Activated CD4-positive, CD25-positive, alpha-beta regulatory T cell treated with anti-CD3 and anti-CD28 coated beads, Interleukin-2, amount 50 U/mL, for 16 hours (primary cell): ENCODE measurements at places on chromosomes 4 and X.

DNA sequence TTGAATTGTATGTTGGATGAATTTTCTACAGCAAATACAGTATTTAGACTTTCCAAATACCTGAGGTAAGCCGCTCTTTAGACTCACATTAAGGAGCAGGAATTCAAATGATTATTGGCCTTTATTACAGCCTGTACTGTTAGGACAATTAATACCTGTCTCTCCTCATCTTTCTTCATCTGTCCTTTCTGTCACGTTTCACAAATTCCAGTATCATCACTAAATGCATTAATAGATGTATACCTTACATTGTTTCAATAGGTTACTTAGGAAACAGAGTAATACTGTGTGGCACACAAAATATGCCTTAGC lies 1.2 kb downstream of the FAM241A start:
- no peak for DNase-seq

DNA sequence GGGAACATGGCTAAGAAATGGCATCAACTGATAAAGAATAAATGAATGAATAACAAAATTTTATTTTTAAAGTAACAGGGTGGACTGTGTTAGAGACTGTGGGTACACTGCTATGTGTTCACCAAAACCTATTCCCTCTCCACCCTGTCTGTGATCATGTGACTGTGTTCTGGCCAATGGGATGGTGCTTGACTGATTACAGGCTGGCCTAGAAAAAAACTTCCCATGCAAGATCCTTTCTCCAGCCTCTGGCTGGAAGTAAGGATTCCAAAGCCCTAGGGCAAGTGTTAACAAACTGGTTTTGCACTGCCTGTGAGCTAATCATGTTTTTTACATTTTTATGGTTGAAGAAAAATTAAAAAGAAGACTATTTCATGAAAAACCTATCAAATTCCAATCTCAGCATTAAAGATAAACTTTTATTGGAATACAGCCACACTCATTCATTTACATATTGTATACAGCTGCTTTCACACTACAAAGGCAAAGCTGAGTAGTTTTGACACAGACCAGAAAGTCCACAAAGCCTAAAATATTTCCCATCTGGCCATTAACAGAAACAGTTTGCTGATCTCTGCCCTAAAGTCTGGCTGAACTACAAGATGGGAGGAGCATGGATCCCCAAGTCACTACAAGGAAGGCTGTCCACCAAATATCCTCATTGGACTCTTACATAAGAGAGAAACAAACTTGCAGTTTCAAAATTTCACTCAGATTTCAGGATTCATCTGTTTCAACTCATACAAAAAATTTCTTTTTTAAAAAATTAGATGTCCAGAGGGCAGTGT lies 133.2 kb downstream of the ARHGAP6 start:
- DNase-seq = no peak

- DNase-seq = no peak
Measured at GRCh38 chr4:94877973-94878372, 120.2 kb downstream of the BMPR1B start.

GRCh38 chrX:120335289-120335688 lies 24.0 kb upstream of the TMEM255A start:
- no peak for DNase-seq

- DNase-seq = no peak
Measured at GRCh38 chrX:29231800-29232199, 644.6 kb downstream of the IL1RAPL1 start.

- no peak for DNase-seq
Measured at GRCh38 chr4:187934766-187935165, 60.8 kb upstream of the ZFP42 start.

GRCh38 chrX:54246866-54247265 lies 63.8 kb upstream of the FAM120C start:
- no peak for DNase-seq

GRCh38 chrX:46263494-46263893 lies 281.7 kb downstream of the ZNF674 start:
- no peak for DNase-seq

DNA sequence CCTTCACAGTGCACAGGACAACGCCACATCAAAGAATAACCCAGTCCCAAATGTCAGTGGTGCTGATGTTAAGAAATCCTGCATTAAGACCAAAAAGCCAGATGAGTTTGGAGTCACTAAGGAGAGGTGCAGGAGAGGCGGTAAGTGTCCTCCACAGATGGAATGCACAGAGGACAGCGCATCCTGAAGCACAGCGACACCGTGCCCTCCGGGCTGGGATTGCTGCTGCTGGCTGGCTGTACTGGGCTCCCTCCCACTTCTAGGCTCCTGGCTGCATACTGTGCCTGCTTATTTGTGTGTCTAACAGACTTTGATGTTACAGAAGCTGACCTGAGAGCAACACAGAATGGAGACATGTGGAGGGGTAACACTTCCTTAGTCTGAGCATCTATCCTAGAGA lies 325.6 kb upstream of the BOD1L1 start:
- DNase-seq = no peak

- no peak for DNase-seq
Measured at GRCh38 chrX:39473812-39474211, 623.9 kb downstream of the BCOR start.

DNA sequence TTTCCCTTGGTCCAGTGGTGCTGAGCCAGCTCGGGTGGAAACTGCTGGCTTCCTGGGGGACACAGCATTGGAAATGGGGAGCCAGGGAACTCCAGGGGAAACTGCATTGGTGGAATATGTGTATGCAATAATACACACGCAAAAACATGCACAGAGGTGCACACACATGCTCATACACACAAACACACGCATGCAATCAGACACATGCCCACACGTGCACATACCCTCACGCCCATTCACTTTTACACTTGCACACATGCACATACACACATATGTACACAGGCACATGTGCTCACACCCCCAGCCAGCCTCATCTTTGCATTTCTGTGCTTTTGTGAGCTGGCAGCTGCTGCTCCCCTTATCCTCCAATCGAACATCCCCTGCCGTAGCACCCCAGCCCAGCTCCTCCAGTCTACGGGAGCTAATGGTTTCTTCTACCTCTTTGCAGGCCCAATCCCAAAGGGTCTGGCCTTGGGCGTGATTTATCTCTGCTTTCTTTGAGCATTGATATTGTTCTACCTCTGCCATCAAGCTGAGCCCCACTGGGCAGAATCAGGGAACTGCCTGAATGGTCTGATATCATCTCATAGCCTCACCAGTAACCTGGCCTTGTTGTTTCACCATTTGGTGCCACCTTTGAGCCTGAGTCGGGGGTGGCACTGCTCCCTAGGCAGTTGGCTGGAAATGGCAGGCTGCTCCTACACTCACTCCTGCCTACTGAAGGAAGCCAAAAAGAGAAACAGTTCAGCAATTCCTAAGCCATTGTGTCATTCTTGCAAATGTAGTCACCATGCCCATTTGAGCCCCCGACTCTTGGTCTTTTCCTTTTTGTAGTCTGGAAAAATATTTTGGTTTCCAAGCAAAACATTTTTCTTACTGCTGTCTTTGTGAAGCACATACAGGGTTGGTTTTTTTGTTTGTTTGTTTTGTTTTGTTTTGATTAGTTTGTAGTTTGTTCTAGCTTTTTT lies 104.4 kb upstream of the MAMLD1 start:
- no peak for DNase-seq

DNA sequence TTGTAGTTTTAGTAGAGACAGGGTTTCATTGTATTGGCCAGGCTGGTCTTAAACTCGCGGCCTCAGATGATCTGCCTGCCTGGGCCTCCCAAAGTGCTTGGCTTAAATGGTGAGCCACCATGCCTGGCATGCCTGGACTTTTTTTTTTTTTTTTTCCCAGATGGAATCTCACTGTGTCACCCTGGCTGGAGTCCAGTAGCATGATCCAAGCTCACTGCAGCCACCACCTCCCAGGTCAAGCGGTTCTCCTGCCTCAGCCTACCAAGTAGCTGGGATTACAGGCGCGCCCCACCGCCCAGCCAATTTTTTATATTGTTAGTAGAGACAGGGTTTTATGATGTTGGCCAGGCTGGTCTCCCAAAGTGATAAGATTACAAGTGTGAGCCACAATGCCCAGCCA lies 8.4 kb downstream of the UBE2K start:
- no peak for DNase-seq

GRCh38 chr4:124318292-124318691 lies 394.2 kb downstream of the ANKRD50 start:
- DNase-seq = no peak

DNA sequence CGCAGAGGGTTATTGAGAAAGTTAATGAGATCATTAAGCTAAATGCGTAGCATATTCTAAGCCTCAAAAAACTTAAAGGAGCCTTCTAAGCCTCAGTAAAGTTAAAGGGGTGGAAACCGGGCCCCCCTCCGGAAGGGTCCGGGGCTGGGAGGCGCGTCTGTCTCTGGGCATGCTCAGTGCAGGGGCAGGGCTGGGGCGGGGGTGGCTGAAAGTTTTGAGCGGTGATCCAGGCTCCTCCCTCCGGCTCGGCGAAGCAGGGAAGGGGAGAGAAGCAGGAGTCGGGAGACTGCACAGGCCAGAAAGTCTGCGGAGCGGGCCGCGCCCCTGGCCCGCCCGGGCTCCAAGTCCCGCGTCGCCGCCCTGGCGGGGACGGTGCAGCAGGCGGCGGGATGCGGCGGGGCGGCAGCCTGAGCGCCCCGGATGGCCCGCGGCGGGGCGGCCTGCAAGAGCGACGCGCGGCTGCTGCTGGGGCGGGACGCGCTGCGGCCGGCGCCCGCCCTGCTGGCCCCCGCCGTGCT lies at the start of gene EVC:
Gene EVC, plus strand, starts transcription at position 241 of the 518 bp plus-strand sequence. Its CDS starts 180 bp downstream, at position 421.
- DNase-seq = no peak

GRCh38 chr4:8857766-8858700 lies 13.6 kb downstream of the HMX1 start:
- DNase-seq = no peak

- no peak for DNase-seq
Measured at GRCh38 chrX:154719132-154719675, 31.7 kb downstream of the GAB3 start.

DNA sequence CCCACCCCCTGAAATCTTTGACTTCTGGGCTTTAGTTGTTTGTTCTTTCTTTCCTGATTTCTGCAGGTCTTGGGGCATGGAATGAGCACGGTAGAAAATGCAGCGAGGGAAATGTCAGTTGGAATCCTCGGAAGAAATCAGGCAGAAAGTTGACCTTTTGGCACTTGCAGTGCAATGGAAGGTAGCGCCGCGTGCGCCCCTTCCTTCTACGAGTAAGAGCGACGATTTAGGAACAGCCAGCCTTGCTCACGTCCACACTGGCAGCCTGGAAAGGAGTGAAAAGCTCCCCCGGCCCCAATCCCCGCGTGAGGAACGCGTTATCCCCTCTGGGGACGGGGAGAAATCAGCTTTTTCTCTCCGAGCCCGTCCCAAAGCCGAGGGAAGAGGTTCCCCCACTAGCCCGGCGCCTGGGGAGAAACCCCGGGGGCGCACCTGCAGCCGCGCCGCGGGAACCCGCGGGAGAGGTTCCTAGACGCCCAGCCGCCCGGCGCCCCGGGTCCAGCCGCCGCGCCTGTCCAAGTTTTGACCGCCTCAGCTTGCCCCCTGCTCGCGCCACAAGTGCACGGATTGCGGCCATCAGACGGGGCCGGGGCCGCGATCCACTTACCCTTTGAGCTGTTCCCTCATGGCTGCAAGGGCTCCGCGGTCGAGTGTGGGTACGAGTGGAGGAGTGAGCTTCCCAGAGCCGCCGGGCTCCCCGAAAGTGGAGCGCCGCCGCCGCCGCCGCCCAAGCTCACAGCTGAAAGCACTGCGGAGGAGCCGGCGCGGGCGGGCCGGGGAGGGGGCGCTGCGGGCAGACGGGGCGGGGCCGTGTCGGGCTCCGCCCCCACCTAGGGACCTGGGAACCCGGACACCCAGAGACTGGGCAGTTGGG lies 194.6 kb upstream of the FTHL17 start:
- no peak for DNase-seq

- no peak for DNase-seq
Measured at GRCh38 chrX:129093706-129094105, 429.6 kb downstream of the SMARCA1 start.

DNA sequence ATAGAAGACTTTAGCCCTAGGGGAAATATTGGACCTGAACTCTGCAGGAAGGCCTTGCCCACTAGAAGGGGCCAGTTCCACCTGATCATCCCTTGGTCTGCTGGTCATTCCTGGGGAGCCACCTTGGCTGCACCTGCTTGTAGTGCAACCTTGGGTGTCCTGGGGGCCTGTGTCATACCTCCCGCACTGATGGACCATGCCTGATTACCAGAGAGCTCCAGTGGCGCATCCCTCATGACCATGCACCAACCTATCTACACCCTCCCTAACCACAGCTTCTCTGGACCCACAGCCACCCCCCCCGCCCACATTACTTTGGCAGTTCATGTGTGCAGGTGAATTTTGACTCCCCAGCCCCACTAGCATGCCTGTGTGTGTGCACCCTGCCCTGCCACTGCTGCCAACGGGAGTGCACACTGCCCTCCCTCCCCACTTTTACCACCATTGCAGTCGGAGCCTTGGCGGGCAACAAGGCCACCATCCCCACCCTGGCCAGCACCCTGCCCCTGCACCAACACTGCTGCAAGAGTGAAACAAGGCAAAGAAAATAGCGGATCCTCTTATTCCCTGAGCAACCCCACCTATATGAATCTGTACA lies 208.1 kb downstream of the FAM47B start:
- no peak for DNase-seq

DNA sequence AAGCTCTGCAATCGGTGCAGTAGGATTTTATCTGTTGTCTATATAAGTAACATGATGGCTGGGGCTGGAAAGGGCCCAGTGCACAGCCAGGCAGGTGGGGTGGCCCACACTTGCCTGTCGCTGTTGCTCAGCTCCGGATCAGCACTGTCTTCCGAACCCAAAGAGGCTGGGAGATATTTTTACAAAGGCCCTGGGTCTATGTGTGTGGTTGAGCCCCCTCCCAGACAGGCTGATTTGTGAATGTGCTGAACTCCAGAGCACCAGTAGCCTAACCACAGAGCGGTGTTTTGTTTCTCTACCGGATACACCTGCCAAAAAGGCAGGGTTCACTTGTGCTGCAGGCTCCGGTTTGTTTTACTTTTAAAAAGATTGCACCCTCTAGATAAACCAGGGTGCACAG lies 33.5 kb upstream of the CHRNA9 start:
- DNase-seq = no peak

- DNase-seq = no peak
Measured at GRCh38 chr4:40240040-40240653, 43.3 kb downstream of the RHOH start.

DNA sequence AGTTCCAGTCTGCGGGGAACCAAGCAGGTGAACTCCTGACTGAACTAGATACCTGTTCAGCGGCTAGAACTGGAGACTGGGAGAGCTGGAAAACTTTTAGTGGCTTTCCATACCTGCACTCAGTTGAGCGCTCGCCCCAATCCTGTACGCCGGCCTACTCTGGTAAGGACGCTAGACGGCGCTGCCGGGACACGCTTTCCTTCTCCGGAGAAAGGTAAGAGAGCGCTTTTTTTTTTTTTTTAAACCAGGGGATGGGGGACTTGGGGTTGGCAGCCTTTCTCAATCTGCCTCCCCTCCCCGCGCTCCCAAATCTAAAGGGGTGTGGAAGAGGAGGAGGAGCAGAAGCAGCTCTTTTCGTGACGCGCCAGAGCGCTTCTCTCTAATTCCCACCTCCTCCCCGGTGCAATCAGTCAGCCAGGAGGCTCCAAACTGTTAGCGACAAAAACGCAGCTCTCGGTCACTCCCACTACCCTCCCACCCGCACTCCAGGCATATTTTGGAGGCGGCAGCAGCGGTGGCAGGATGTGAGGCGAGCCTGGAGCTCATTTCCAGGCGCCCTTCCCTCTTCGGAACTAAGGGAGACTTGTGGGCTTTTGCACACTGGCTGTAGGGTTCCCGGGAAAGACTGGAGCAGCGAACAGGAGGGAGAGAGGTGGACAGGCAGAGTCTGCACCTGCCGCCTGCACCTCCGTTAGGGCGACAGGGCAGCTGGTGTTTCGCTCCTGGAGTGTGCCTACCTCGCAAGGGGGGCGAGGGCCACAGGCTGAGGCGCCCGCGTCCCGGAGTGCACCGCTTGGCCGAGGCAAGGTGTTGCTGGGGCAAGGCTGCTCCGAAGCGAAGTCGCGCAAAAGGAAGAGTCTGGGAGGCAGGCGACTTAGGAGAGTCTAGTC lies at the start of gene IL1RAPL2:
Gene IL1RAPL2, plus strand, starts transcription at position 409 of the 890 bp plus-strand sequence.
- no peak for DNase-seq
